ENCODE measurements at places on chromosomes 6 and 20.

- DNase-seq: no peak
These were observed 706 bp upstream of the SNX14 start for GRCh38 chr6:85594197-85594930.

GRCh38 chr6:20559924-20560551, 25.8 kb downstream of the CDKAL1 start:
- no peak for DNase-seq

GRCh38 chr6:152874846-152875568, 107.8 kb downstream of the FBXO5 start:
- DNase-seq: no peak

- DNase-seq: no peak
These were observed 47.0 kb downstream of the CARMIL1 start for GRCh38 chr6:25326126-25326525.

- no peak for DNase-seq
These were observed 18.8 kb upstream of the ZNF831 start for GRCh38 chr20:59144831-59145196.

- no peak for DNase-seq
These were observed 18.0 kb downstream of the BAG2 start for GRCh38 chr6:57190140-57190539.

- no peak for DNase-seq
These were observed 1.5 kb upstream of the IPCEF1 start for GRCh38 chr6:154358019-154358545.

DNA sequence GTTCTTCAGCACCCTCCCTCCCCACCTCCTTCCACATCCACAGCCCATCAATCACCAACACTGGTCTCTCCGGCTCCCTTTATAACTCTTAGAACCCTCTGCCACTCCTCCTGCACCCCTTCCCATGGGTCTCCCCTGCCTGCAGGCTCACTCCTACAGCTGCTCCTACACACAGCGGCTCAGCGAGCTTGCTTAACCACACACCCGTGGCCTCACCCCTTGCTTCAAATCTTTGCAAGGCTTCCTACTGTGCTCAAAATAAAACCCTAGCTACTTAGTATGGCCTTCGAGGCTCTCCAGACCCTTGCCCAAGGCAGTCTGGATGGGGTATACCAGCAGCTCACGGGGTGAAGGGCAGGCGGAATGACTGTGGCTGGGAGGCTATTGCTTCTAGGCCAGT, 63.7 kb downstream of the JPH2 start:
- DNase-seq: no peak

DNA sequence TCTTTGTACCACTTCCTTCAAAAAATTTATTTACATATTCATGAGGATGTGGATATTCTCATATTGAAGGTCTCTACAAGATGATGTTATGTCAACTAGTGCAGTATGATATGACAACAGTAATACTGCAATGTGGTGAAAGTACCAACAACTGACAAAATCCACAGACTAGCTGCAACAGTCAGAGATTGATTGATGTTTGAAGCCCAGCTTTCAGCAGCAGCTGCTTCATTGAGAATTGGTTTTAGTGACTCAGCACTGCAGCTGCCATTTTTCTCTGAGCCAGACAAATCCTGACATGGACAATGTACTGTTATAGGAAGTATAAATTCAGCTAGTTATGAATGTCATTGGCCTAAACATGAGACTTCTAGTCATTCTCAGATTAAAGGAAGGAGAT, 53.8 kb downstream of the PKIB start:
- DNase-seq: no peak

DNA sequence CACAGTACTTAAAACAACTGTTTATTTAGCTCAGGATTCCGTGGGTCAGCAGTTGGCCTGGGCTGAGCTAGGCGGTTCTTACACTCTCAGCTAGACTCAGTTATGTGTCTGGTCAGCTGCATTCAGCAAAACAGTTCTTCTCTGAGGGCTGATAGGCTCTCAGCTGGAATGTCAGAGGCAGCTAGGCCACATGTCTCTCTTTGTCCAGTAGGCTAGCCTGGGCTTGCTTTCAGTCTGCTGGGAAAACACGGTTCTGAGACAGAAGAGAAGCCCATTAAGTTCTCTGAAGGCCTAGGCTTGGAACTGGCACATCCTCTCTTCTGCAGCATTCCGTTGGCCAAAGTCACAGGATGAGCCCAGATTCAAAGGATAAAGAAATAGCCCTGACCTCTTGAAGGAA, 65.6 kb downstream of the TULP4 start:
- no peak for DNase-seq

GRCh38 chr6:127201321-127201720, 65.3 kb upstream of the RNF146 start:
- no peak for DNase-seq

- DNase-seq: no peak
These were observed 31.7 kb downstream of the KCNS1 start for GRCh38 chr20:45069261-45069660.

DNA sequence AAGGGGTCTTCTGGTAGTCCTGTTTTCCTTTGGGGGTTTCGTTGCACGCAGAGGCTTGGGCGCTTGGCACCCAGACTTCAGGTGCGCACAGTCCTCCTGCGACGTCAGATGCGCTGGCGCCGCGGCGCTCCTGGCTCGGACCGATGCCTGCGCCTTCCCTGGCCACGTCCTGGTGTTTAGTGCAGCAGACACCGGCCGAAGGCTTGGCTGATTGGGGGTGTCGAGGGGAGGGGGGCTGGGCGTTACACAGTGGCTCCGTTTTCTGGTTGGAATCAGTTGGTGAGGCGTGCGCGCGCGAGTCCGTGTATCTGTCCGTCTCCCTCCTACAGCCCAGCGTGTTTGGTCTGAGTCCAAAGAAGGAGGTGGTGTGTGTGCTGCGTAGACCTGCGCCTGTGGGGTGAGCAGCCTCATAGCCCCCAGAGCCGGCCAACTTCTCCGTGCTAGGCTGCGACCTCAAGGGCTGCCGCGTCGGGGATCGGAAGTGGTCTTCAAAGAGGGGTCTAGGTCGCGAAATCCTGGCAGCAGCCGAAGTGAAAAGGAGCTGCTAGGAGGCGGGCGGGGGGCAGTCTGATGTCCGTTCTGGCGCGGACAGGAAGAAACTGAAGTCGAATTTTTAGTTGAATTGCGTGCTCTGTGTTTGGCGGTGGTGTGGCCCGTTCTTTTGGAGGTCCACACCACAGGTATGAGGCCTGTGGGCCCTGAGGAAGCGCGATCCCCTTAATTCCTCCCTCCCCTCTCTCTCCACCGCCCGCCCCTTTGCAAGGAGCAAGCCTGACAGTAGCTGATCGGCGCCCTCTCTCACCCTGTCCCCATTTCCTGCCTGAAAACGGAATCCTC, 1.5 kb downstream of the SYNDIG1 start:
- DNase-seq: no peak

DNA sequence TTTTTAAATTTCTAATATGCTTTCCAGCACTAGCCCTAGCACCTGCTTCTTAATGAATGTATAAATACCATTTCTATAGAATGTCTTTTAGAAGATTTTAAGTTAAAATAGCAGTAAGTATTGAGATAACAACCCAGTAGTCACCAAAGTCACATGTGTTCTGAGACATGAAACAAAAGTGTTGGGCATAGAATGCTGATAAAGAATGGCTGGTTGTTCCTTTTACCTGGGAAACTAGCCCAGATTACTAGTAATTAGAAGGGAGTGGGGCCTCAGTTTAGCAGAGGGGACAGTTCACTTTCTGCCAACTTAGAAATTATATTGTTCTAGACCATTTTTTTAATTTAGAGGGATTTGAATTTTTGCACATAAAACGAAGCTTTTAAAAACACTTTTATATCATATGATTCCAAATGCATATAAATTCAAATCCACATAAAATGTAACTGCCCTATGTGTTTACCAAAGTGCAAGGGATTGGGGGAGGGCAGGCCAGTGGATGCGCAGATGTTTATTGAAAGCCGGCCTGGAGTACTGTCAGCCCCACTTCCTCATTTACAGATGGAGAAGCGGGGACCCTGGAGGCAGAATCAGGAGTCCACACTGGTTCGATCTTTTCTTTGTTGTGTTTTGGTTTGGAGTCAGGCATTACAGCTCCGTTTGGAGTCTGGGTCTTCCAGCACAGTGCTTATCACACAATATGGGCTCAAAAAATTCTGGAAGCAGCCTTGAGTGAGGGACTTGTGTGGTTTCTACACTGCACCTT, 139.8 kb downstream of the ZDHHC14 start:
- no peak for DNase-seq

GRCh38 chr6:34617231-34617630, 61.1 kb upstream of the SPDEF start:
- DNase-seq: no peak

- no peak for DNase-seq
These were observed 14.1 kb upstream of the TRIM26 start for GRCh38 chr6:30227242-30227722.

- no peak for DNase-seq
These were observed 44.5 kb upstream of the EZR start for GRCh38 chr6:158863646-158864045.

GRCh38 chr6:19669206-19669605, 168.0 kb upstream of the ID4 start:
- DNase-seq: no peak

DNA sequence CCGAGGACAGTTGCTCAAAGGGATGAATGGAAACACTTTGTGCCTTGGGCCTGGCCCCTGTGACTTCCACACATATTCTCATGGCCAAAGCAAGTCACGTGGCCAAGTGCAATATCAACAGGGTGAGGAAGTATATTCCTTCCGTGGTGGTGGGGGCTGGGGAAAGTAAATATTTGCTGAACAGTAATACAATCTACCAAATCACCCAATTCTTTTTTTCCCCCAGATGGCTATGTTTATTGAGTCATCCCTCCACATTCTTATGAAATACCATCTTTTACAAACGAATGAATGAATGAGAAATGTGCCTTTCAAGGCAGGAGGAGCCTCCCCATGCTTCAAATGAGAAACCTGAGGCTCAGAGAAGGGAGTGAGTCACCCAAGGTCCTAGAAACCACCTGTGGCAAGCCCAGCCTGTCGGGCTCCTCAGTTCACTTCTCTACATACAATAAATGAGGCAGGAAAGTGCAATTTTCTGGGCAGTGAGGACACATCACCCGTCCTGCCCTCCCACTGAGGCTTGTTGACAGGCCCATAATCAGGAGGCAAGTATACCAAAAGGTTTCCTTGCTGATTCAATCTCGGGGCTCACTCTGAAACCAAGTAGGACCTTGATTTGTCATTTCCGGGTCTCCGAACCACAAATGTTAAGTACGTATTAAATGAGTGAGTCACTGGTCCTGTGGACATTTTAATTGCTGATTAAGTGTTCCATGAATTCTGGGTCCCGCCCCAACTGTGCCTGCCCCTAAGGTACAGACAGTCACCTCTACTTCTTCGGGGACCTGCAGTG, 25.3 kb upstream of the TOP1 start:
- peak; percentile 22 for DNase-seq

GRCh38 chr6:140105857-140106256, 731.4 kb upstream of the CITED2 start:
- DNase-seq: no peak

GRCh38 chr6:160269771-160270170, 11.2 kb upstream of the SLC22A2 start:
- no peak for DNase-seq

GRCh38 chr6:85419046-85419759, 30.7 kb upstream of the NT5E start:
- DNase-seq: no peak

DNA sequence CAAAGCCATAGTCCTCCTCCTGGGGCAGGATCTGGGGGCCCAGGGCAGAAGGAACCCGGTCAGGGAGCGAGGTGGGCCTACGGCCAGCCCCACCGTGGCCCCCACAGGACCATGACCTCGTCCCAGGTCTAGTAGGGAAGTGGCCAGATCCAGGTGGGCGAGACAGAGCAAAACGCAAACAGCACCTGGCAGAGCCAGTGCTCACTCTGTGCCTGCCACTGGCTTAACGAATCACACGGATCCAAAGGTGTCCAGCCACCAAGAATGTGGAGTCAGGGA, 169.7 kb downstream of the PREX1 start:
- DNase-seq: no peak

DNA sequence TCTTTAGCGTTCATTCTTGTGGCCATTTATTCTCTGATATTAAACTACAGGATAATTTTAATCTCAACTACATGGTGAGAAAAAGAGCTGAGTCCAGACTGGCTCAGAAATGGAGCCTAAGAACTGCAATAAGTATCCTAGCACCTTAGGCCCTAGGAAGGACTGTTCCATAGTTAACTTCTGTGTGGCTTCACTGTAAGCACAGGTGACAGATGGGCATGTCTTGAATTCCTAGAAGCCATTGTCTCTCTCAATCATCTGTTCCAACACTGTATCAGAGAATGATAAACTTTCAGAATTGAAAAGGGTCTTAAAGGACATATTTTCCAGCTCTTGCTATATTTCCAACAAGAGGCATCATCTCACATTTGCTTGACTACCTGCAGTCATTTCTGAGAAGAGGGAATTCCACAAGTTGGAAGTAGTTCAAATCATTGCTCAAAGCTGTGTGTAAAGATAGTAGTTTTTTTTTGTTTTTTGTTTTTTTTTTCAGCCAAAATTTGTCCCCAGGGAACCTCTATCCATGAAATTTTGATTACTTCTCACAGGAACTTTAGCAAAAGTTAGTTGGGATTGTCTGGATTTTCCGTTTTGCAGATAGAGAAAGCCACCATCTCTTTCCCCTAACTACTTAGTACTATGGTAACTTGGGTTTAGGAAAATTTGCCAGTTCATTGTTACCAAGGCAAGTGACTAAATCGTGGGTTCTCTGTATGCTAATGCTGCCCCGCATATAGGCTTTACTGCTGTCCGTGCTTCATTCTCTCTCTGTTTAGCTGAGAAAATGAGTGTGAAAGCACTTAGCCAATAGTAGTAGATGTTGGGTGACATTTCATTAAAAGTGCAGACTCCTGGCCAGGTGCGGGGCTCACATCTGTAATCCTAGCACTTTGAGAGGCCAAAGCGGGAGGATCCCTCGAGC, 47.2 kb downstream of the KCNS1 start:
- no peak for DNase-seq

DNA sequence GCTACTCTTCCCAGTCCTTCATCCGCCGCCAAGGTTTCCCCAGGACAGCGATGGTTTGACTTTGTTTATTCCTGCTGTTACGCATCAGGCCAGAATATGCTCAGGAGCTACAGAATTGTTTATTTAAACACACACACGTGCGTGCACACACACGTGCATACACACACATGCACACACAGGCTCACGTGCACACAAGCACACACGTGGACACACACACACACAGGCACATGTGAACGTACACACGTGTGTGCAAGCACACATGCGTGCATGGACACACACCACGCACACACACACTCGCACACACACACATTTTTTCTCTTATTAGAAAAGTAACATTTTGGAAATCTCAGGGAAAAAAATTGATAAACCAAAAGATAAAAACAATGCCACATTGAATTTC, 64.6 kb upstream of the UST start:
- DNase-seq: no peak

DNA sequence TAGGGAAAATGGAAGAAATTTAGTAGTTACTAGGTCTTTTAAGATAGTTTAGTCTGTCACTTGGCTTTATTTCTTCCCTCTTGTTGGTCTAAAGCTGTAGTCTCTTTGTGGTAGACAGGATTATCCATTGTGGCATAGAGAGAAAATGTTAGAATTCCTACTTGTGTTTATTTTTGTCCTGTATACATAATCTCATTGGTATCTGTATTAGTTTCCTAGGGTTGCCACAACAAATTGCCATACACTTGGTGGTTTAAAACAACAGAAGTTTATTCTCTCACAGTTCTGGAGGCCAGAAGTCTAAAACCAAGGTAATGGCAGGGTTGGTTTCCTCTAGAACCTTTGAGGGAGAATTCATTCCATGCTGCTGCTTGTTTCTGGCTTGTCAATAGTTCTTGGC, 119.4 kb downstream of the ZFAND3 start:
- DNase-seq: no peak

- no peak for DNase-seq
These were observed 134.9 kb downstream of the THEMIS start for GRCh38 chr6:127765949-127766348.
